ENCODE measurements at places on chromosomes 3 and 15.

DNA sequence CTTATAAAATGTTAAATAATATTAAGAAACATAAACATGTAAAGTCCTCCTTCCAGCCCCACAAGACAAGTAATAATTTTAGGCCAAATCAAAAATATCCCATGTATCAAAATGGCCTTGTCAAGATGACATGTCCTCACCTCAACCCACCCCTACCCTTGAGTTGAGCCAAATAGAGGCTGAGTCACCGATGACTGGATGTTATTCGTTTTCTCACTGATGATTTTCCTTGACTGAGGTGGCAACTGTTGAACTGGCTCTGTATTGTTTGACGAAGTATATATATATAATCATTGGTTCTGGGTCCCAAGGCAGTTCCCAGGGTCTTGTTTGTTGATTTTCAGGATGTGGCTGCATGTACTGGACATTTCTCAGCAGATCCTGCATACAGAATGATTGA is 75.3 kb downstream of the TMEM108 start:
- DNase-seq = no peak

GRCh38 chr3:31008994-31009393 is 114.5 kb upstream of the GADL1 start:
- DNase-seq = no peak

GRCh38 chr15:45674677-45675076 is 39.8 kb downstream of the SQOR start:
- DNase-seq = no peak

DNA sequence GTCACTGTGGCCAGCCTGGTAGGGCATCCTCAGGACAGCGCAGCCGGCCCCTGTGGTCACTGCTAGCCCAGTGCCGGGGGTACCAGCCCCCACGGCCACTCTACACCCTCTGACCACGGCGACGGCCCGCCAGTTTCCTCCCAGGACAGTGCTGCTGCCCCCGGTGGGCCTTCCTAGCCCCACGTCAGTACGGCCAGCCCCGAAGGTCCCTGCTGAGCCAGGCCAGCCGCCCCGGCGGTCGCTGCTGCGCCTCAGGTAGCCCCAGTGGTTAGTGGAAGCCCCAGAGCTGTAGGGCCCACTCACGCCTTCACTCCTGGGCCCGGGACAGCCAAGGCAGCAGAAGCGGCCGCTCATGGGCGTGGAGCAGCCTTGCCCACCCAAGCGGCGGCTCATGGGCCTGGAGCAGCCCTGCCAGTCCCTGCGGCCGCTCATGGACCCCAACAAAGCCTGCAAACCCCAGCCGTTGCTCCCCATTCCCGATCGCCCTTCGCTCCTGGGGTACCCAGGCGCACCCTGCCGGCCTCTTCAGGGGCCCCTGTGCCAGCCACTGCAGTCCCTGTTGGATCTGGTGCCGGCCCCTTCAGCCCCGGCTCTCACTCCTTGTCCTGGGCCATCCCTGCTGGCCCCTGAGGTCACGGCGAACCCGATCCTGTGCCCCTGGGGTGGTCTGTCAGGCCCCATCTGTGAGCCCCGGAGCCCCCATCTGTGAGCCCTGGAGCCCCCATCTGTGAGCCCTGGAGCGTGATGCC is 9.5 kb upstream of the ROPN1B start:
- DNase-seq = no peak

- no peak for DNase-seq
Measured at GRCh38 chr3:43873723-43874122, 183.0 kb downstream of the ABHD5 start.

- no peak for DNase-seq
Measured at GRCh38 chr3:73319179-73319769, 257.8 kb downstream of the EBLN2 start.

DNA sequence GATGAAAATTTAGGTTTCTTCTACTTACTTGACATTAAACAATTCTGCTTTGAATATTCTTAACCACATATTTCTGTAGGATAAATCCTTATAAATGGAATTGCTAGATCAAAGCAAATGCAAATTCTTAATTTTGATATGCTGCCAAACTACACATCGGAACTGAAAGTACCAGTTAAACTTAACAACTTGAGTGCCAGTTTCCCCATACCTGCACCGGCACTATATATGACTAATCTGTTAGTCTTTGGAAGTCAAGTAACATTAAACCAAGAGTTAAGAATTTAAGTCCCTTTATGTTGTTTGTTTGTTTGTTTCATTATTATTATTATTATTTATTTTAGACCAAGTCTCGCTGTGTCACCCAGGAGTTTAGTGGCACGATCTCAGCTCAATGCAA is 103.9 kb upstream of the AKAP13 start:
- no peak for DNase-seq

DNA sequence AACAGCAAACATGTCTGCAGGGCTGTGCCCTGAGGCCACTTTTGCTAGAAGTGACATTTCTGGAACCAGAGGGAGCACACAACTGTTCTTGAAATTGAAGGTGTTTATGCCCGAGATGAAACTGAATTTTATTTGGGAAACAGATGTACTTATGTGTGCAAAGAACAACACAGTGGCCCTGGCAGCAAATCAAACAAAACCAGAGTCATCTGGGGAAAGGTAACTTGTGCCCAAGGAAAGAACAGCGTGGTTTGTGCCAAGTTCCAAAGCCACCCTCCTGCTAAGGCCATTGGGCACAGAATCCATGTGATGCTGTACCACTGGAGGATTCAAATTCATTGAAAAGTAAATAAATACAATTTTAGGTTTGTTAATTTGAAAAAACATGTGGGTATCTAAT is 31.2 kb upstream of the RARRES1 start:
- DNase-seq = no peak

DNA sequence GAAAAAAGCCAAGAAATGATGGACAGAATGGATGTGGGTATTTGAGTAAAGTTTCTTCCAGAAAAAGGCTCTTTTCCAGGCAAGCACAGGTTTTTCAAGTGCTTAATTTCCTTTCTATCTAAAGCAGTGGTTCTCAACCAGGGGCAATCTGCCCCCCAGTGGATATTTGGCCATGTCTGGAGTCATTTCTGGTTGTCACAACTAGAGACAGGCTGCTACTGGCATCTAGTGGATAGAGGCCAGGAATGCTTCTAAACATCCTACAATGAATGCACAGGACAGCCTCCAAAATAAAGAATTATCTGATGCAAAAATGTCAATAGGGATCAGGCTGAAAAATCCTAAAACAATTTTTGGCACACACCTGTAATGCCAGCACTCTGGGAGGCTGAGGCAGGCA is 23.9 kb downstream of the SEC22C start:
- no peak for DNase-seq

- DNase-seq = no peak
Measured at GRCh38 chr3:11826628-11827265, 19.9 kb downstream of the TAMM41 start.
